ENCODE measurements at places on chromosomes 12 and 14. TPM values are rescaled to one million over a fixed set of nuclear protein-coding genes. Genes with fewer than 3 reads are reported as not detected.

- no peaks in the 10 kb centered on the region for H3K4me1 ChIP-seq
- H3K36me3 ChIP-seq = no peaks in the 10 kb centered on the region
- H3K4me3 ChIP-seq = no peak overlapping the region
- no peak overlapping the region for H3K27ac ChIP-seq
- H3K27me3 ChIP-seq = no peaks in the 10 kb centered on the region
Measured at GRCh38 chr14:86363047-86363446, 833.1 kb downstream of the FLRT2 start.

DNA sequence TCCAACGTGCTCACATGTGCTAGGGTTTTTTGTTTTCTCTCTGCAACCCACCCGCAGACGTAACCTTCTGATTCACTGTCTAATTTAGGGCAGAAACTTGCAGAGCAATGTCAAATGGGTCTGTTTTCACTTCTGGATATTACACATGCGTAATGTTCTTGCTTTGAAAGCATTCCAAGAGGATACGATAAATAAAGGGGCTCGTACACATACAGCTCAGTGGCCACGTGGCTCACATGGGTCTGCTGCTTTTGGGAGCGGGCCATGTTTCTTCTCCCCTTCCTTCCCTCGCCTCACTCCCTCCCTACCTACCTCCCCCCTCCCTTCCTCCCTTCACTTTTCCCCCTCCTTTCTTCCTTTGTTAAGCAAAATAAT, 23.4 kb downstream of the CACNA1C start:
- H3K4me3 ChIP-seq = no peak overlapping the region
- H3K27ac ChIP-seq = peak overlapping the region; percentile 24
- no peaks in the 10 kb centered on the region for H3K27me3 ChIP-seq
- DNase-seq = no peak
- peaks cover 25% of the 10 kb centered on the region for H3K4me1 ChIP-seq
- peaks cover 14% of the 10 kb centered on the region for H3K36me3 ChIP-seq

DNA sequence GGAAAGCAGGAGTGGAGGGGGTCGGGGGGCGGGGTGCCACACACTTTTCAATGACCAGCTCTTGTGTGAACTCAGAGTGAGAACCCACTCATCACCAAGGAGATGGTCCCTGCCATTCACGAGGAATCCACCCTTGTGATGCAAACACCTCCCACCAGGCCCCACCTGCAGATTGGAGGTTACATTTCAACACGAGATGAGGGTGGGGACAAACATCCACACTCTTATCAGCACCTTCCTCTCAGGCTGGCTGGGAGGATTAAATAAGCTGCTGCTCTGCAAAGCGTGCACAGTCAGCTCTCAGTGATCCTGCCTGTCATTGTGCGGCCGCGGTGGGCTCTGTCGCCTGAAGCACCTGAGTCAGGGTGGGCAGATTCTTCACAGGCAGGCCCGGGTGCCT, 39.7 kb downstream of the AACS start:
- H3K27me3 ChIP-seq = no peaks in the 10 kb centered on the region
- H3K36me3 ChIP-seq = peaks cover 39% of the 10 kb centered on the region

DNA sequence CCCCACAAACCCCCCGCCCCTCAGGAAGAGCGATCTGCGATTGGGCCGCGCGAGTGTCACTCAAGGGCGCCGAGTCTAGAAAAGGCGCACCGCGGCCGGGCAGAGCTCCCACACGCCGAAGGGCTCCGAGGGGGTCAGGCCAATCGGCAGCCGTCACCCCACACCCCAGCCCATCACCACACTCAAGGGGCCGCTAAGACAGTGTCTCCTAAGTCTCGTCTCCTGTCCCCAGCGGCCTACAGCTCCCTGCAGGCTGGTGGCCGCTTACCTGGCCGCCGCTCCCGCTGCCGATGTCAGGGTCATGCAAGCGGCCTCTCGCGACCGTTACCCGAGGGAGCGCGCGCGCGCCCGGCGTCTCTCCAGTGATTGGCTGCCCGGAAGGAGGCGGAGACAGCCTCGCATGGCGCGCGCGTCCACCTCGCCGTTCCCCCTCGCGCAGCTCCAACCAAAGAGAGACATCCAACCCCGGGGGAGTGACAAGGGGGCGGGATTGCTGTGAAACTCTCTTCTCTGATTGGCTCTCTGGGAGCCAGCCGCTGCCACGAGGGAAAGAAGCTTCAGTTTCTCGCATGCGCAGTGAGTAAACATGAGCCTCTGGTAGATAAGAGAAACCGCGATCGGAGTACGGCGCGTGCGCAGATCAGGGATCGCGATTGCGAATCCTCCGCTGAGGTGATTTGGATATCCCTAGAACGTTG, at the start of the genes MPHOSPH9 and MTRFR:
TSS of gene MPHOSPH9 (minus strand) at position 335 of the 698 bp plus-strand sequence. CDS start 2,777 bp downstream, outside the sequence.
TSS of gene MTRFR (plus strand) at position 630 of the 698 bp plus-strand sequence. CDS start 20,239 bp downstream, outside the sequence.
- peaks cover 34% of the 10 kb centered on the region for H3K4me1 ChIP-seq
- H3K4me3 ChIP-seq = peak within 1 kb of the TSS; percentile 95
- no peaks in the 10 kb centered on the region for H3K27me3 ChIP-seq
- peak; percentile 100 for DNase-seq
- peak within 1 kb of the TSS; percentile 89 for H3K27ac ChIP-seq
- H3K36me3 ChIP-seq = peaks cover 2% of the 10 kb centered on the region

DNA sequence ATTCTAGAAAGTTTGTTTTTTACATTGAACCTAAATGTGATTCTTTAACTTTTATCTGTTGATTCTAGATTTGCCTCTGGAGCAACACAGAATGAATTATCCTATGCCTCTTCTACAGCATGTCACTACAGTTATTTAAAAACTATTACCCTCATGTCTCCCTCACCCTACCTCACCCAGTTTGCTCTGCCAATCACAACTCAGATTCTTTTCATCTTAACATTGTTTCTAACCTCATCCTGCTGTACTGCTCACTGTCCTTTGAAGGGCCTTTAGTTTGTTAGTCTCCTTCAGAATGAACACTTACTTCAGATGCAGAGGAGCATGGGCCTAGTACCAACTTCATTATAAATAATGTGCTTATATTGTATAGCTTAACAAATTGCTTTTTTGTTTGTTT, 21.5 kb downstream of the YLPM1 start:
- peaks cover 5% of the 10 kb centered on the region for H3K4me1 ChIP-seq
- no peak for DNase-seq
- H3K27me3 ChIP-seq = no peaks in the 10 kb centered on the region
- peaks cover 56% of the 10 kb centered on the region for H3K36me3 ChIP-seq
- H3K4me3 ChIP-seq = no peak overlapping the region

DNA sequence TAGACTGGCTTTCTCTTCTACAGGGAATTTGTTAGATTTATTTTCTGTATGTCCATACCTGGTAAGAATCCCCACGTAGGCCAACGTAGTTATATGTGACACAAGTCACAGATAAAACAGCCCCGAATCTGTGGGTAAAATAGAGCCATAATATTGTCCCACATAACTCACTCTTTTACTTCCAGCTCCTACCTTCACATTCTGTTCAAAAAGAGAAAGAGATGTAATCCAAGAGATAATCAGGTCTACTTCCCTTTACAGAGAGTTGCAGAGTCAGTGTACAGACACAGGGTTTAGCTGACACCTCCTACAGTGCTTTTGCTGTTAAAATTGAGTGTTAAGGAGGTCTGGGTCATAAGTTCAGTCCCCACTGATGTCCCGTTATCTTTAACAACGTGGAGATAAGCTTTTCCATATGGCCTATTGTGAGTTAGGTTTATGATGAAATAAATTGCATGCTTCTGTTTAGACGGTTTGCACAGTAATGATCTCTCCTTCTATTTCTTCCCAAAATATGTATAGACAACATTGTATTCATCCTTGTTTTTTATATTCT, 446.5 kb downstream of the ADAMTS20 start:
- H3K4me1 ChIP-seq = peaks cover 6% of the 10 kb centered on the region
- no peaks in the 10 kb centered on the region for H3K36me3 ChIP-seq
- no peak overlapping the region for H3K27ac ChIP-seq
- DNase-seq = no peak

- no peaks in the 10 kb centered on the region for H3K27me3 ChIP-seq
- peaks cover 17% of the 10 kb centered on the region for H3K4me1 ChIP-seq
- no peak overlapping the region for H3K4me3 ChIP-seq
- no peak for DNase-seq
- H3K27ac ChIP-seq = peak overlapping the region; percentile 7
Measured at GRCh38 chr12:49635036-49635435, 11.7 kb downstream of the PRPF40B start.

A2M gene
- 1.2 TPM for total RNA-seq

Measured in osteocyte (in vitro differentiated cells).